ENCODE measurements at places on chromosomes 7 and 10.
A peak's percentile ranks its signal among the peaks of the same experiment; 100 is the strongest.

DNA sequence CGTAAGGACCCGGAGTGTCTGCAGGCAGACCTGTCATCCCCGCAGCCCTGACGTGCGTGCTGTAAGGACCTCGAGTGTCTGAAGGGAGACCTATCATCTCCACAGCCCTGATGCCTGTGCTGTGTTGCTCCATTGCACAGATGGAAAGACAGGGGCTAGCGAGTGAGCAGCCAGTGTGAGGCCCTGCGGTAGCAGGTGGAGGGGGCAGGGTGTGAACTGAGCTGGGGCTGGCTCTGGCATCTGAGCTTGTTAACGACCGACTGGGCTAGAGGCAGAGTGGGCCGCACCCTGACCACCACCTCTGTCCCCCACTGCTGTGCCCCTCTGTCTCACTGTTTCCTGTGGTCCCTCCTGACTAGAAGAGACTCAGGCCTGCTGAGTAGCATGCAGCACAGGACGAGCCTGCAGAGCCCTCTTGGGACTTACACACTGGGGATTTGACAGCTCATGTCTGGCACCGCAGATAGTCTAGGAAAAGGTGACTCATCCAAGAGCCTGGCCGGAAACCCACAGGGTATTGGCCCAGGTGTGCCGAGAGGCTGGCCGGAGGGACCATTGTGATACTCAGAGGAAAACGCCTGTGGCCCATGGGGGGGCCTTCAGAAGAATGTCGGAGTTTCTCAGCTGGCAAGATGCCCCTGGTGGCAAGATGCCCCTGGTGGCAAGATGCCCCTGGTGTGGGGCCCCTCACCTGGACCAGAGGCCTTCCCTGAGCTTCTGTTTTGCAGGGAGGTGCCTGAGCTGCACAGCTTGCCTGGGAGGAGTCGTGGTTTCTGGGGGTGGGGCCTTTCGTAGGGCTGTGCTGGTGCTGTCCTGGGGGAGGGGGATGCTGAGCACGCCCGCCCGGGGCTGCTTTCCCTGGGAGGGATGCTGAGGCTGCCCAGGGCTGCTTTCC lies 34.3 kb downstream of the INPP5A start:
- peak; percentile 65 for DNase-seq

DNA sequence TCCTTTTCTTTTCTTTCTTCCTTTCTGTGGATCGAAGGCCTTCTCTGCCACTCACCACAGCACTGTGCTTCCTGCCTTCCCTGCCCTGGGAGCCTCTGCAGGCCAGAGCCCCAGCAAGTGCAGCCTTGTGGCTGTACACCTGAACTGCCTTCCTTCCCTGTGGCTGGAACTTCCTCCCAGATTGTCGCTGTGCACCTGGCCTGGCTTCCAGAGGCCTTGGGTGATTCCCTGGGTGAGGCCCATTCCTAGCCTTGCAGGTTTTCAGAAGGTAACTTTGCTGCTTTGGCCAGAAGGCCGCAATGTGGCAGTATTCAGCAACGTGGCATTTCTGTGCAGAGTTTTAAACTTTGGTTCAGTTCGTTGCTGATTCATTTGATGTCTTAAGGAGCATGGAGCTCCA lies 50.1 kb upstream of the RASGEF1A start:
- DNase-seq: no peak

DNA sequence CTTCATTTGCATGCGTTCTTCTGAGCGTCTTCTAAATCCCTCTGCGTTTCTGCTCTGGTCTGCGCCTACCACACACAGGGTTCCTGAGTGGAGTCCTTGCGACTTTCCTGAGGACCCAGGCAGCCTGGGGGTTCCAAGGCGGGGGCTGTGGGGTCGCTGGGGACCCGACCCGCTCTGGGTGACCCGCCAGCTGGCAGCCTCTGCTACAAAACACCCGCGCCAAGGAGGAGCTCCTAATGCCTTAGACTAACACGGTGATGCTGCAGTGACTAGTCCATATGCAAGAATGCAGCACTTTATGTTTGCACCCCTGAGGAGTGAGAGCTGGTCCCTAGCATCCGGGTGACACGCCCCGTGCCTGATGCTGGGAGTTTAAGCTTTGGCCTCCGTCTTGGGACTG lies 367.0 kb upstream of the POM121L12 start:
- DNase-seq: no peak

GRCh38 chr10:4663162-4663992 lies 162.6 kb upstream of the AKR1E2 start:
- peak; percentile 90 for DNase-seq

- no peak for DNase-seq
Measured at GRCh38 chr7:139559364-139560105, 36.0 kb downstream of the CLEC2L start.

DNA sequence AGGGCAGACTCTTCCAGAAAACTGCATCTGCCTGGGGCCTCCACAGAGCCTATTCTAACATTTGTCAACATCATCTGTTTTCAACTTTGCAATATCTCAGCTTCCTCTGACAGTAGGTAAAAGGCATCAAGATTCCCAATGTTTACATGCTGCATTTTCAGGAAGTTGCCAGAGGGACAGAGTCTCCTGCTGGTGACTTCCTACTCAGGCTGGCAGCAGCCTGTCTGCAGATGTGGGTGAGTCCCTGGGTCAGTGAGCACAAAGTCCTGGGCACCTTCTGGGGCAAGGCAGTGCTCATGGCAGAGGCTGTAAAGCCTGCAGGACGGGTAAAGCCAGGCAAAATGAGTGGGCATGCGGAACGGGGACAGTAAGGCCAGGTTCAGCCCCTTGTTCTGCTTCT lies 69.4 kb downstream of the EBF3 start:
- no peak for DNase-seq

- DNase-seq: no peak
Measured at GRCh38 chr7:81111358-81111757, 192.5 kb upstream of the SEMA3C start.

DNA sequence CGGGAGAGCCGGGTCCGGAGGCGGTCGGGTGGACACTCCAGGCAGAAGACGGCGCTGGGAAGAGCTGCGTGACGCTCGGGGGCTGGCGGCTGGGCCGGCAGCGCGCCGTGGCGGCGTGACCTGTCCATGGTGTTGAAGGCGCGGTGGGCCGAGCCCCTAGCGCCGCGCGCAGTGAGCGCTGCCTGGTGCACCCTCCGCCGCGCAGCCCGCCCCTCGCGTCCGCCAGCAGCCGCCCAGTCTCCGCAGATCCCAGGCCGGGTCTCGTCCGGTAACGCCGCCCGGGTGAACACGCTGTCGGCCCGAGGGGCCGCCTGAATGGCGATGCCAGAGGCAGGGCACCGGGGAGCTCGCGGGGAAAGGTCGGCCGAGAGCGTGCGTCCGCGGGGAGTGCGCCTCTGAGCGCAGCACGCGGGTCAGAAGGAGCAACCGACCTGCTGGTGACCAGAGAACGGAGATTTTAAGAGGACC lies 657 bp upstream of the TMEM178B start:
- no peak for DNase-seq

GRCh38 chr10:70321233-70321632 lies 37.4 kb upstream of the NPFFR1 start:
- no peak for DNase-seq

DNA sequence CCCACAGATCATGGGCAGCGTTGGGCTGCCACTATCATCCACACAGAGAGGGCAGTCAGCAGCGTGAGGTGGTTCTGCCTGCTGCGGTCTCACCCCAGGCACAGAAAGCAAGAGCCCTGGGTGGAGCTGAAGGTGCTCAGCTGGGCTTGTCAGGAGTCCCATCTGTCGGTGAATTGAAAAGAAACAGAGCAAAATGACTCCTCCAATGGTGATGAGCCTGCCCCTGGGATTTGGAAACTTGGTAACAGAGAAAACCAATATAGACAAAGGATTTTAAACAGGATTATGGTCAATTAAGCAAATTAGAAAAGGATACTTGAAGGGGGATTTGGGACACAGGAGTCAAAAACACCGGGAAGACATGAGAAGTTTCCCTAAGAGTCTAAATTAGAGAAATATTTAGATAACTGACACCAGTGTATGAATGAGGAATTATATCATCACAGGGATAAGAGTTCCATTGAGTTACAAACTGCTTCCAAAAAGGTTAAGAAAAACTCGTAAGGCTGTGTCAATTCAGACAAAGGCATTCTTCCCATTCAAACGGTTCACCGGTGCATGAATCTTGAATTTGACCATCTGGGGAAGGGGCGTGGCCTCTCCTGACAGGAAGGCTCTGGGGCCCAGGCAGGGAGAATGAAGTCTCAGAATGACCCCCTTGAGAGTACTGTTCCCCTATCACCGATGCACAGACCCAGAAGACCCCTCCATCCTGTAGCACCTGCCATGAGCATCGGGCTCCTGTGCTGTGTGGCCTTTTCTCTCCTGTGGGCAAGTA lies 70.0 kb upstream of the PRSS58 start:
- DNase-seq: peak; percentile 94

GRCh38 chr10:31358688-31359330 lies 39.8 kb downstream of the ZEB1 start:
- DNase-seq: no peak

GRCh38 chr7:1532456-1533254 lies 2.2 kb downstream of the MAFK start:
- DNase-seq: no peak

GRCh38 chr7:84735011-84735410 lies 451.8 kb downstream of the SEMA3D start:
- no peak for DNase-seq

DNA sequence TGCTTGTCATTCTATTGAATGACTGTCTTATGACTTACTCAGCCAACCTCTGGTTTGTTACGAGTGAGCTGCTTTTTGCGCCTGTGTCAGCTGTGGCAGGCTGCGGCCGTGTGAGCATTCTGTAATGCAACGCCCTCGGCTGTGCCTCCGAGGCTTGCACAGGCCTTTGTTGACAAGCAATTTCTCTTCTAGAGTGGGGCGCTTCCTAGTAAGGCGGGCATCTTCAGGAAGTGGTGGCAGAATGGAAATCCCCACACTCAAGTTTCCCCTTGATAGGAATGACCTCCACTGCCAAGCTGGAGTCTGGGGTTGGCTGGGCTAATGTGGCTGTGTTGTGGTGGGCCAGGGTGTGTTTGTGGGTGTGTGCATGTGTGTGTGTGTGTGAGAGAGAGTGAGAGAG lies 20.2 kb upstream of the TMEM178B start:
- DNase-seq: no peak

GRCh38 chr7:70356085-70356786 lies 758.0 kb downstream of the AUTS2 start:
- DNase-seq: peak; percentile 97

Data from NCI-H2171 treated with DMSO at 0.1 percent for 48 hours (cell line).